ENCODE measurements at places on chromosomes 16 and 17. TPM values are rescaled to one million over a fixed set of nuclear protein-coding genes. Genes with fewer than 3 reads are reported as not detected.

Gene CLEC18A
- total RNA-seq = 0.27 TPM

Gene NETO2
- 2.3 TPM for total RNA-seq

- DNase-seq = peak; percentile 82
Observed at GRCh38 chr17:82931699-82932517, 92.1 kb upstream of the ZNF750 start.

DNA sequence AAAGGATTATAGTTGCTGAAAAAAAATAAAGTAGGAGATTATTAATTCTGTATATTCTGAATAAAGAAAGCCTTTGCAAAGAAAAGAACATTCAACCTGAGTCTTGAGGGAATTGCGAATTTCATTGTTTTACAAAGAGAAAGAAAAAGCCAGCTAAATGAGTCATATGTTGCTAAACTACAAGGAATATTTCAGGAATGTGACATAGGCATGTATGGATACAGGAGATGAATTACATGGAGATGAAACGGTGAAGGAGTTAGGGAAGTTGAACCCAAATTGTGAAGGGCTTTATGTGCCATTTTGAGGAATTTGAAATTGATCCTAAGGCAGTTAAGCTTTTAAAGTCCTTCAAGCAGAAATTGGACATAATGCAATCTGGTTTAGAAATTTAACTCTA lies 177.3 kb upstream of the RBL2 start:
- no peak for DNase-seq

DNA sequence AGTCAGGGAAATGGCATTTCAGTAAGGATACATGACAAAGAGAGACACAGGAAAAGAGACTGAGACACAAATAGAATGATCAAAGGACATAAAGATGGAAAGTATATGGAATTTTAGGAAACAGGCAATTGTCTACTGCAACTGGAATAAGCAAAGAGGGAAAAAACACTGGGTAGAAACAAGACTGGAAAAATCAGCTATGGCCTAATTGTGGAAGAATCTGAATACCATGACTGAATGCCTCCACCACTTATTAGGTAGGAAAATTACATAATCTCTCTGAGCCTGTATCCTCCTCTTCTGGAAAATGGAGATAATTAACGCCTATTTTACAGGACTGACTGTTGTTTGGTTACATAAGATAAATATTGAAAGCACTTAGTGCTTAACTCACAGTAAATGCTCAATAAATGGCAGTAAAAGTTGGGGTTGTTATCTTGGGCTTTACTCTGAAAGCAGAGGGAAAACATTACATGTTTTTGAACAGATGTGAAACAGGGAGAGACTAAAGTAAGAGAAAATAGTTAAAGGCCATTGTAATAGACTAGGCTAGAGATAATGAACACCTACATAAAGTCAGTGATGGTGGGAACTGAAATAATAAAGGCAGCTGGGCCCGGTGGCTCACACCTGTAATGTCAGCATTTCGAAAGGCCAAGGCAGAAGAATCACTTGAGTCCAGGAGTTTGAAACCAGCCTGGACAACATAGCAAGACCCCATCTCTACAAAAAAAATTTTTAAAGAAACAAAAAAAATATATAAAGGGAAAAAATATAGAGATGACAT lies 63.5 kb upstream of the C17orf78 start:
- no peak for DNase-seq
